ENCODE measurements at places on chromosomes 3 and 15.

DNA sequence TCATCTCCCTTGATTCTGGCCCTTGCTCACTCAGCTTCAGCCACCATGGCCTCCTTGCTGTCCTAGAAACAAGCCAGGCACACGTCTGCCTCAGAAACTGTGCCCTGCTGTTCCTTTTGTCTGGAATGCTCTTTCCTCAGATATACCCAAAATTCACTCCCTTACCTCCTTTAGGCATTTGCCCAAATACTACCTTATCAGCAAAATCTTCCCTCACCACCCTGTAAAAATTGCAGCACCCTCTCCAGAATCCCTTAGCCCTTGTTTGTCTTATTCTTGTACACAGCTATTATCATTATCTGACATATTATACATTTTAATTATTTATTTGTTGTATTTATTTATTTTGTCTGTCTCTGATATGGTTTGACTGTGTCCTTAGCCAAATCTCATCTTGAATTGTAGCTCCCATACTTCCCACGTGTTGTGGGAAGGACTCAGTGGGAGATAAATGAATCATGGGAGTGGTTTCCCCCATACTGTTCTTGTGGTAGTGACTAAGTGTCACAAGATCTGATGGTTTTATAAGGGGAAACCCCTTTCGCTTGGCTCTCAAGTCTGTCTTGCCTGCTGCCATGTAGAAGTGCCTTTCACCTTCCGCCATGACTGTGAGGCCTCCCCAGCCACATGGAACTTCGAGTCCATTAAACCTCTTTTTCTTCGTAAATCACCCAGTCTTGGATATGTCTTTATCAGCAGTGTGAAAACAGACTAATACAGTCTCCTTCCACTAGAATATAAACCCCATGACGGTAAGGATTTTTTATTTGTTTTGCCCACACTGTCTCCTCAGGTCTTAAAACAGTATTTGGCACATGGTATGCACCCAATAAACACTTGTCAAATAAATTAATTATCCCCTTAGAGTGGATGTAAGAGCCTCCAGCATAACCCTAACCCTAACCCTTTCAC, 60.0 kb upstream of the STT3B start:
- no peak for DNase-seq

DNA sequence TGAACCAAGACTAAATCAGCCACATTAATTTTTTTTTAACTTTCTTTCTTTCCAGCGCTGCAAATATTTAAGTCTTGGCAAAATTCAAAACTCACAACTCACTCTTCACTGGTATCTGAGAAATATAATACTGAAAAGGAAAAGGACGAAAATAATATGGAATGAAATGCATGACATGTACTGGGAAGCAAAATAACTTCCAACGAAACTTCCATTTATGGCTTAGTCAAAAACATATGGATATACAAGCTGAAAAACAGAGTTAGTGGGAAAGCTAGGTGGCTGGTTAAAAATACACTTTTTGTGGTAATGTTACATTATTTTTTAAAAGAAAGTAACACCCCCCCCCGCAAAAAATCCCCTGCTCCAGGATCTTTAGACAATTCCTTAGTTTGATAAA, 86.1 kb downstream of the TM4SF4 start:
- DNase-seq, result no peak

DNA sequence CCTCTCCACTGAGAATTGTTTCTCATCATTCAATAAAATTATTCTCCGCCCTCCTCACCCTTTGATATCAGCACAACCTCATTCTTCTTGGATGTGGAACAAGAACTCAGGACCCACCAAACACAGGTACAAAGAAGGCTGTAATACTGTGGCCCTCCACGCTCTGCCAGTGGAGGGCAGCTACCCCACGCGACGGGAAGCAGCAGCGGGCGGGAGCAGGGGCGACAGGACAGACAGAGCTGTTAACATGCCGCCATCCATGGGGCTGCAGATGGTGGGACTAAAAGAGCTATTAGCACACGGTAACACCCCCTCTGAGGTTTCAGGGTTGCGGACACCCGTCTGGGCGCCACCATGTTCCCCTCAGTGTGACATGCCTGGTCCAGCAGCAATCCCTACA, 37.5 kb downstream of the EMC4 start:
- DNase-seq, result no peak

- no peak for DNase-seq
Measured at GRCh38 chr3:29275309-29275708, 5.6 kb upstream of the RBMS3 start.

- DNase-seq, result no peak
Measured at GRCh38 chr3:105539897-105540296, 173.2 kb downstream of the ALCAM start.

DNA sequence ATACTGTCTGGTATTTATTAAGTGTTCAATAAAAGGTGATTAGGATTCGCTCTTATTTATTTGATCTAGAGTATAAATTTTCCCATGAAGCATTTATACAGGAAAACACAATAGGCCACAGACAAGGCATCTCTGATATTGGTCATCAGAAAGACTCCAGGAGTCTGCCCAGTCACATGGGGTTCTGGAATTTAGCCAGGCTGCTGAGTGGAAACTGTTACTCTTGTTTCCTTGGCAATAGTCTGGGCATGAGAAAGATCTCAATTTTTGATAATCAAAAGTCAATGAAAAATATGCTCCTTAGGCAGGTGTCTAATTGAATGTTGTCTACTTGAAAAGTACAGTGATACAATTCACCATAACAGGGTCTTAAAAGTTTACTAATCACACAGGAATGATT, 161.2 kb downstream of the FRMD5 start:
- no peak for DNase-seq

DNA sequence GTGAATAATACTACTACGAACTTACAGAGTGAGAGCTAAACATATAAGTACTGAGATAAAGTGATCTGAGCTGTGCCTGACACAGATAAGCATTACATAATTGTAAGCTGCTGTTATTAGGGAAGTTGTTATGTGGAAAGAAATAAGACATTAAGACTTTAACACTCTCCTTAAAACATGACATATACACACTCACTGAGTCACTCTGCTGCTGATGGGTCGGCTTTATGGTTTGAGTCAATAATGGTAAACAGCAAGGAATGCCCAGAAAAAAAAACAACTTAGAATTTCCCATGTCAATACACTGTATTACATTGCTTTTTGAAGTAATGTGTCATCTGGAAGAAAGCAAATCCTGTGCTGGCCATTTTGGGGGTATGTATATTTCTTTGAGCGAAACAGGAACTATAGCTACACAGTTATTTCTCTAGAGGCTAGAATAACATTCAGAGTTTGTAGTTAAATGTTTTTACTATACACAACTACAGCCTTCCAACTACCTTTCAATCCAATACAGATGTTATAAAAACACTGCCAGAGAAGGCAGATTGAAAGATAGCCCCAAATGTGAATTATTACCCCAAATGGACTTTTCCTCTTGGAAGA, 22.8 kb upstream of the SPRED1 start:
- no peak for DNase-seq

DNA sequence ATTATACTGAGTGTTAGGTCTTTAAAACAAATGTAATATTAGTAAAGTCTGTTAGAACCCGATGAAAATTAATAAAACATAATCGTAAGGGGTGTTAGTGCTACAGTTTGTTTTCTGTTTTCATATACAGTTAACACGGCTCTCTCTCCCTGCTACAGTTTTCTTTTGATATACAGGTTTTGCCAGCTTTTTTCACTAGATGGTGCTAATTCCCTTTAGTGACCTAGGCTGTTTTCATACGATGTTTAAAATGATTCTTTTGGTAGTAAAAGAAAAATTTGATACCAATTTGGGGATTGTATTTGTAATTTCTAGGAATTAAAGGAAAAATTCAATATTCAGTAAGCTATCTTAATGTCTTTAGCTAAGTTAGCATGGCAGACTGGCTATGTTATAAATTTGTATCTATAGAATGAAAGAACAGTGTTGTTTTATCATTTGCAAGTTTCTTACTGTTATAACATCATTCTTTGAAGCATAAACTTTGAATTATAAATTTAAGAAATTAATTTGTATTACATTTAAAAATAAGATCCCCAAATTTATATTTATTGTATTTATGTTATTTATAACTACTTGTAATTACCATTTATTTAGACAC, 11.5 kb downstream of the APH1B start:
- DNase-seq, result no peak

DNA sequence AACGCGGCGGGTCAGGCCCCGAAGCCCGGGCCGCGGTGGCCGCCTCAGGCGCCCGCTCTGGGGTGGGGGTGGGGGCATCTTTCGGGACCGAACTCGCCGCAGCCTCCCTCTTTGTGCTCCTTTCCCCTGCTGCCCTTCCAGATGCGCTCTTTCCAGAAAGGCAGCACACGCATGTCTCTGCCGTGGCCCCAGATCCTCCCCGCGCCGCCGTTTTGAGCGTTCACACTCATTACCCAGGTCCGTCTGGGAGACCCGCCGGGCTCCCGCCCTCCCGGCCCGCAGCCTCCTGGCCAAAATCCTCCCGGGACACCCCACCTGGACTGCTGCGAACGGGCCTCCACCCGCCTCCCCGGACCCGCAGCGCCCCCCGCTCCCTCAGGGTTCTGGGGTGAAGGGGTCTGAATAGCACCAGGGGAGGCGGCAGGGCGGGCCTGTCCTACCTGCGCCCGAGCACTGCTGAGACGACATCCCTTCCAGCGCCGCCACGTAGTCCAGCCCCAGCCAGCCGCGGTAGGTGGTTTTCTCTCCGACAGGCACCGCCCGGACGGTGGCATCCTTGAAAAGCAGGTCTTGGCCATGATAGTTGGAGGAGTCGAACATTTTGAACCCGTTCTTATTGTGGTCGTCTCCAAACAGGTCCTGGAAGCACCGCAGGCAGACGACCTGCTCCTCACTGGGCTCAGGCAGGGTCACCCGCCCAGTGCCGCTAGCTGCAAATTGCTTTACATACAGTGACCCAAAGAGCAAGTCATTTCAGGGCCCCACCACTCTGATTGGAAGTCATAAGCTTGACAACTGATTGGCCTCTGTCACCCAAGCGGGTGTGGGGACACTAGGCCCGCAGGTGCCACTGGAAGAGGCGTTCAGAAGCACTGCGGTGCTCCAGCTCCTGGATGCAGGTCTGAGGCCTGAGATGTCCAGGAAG, 25.9 kb downstream of the MELTF start:
- no peak for DNase-seq

DNA sequence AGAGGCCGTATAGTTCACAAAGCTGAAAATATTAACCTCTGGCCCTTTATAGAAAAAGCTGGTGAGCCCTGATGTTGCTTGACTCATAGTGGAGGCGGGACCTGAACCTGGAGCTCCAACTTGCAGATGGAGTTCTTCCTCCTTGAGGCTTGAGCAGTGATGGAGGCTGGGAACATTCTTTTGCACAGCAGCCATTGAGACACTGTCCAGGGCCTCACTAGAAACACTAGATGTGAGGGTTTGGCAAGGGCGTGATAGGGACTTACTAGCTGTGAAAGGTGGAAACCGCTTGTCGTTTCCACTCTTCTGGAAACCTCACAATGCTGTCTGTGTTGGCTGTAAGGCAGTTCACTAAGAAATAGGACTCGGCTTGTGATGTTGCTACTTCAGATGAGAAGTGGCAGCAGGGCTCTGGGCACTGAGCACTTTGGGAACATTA, 12.5 kb downstream of the SMAD6 start:
- DNase-seq, result no peak

DNA sequence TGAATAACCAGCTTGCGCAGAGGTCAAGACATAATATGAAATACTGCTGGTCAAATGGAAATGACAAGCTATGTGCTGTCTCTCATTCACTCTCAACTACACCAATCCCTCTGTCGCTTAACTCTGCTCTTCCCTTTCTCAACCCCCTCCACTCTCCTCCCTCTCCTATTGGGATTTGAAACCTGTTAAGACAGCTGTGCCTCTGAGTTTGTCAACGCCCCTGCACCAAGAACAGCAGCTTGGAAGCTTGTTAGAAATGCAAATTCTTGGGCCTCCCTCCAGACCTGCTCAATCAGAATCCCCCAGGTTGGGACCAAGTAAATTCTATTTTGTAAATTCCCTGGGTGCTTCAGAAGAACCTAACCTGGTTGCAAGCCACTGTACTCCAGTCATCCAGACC, 149.7 kb upstream of the ATP2B2 start:
- no peak for DNase-seq

DNA sequence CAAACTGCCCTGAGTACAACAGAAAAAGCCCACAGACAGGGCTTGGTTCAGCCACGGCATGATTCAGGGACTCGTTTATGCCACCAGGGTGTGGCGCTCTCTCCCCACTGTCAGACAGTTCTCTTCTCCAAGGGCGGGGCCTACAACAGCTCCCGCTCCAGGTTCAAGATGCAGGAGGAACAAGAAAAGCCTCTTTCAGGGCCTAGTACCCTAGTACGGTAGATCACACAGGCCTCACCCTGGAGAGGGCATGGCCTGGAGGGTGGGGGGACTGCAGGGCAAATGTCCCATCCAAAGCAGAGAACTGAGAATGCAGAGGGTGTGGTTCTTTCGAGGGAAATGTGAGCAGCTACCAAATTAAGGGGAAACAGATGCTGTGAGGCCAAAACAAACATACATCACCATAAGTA, 12.0 kb downstream of the MESD start:
- no peak for DNase-seq

- no peak for DNase-seq
Measured at GRCh38 chr3:90080988-90081387, 973.6 kb downstream of the EPHA3 start.

DNA sequence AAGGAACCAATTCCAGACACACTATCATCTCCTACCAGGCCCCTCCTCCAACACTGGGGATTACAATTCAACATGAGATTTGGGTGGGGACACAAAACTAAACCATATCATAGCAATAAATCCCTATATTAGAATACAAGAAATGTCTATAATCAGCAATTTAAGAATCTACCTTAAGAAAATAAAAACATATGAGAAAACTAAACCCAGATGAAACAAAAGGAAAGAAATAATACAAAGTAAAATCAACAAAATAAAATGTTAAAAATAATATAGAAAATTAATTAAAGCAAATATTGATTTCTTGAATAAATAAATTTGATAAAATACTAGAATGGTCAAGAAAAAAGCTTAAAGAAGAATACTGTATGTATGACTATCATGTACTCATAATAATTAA, 6.1 kb upstream of the OSTN start:
- DNase-seq, result no peak

DNA sequence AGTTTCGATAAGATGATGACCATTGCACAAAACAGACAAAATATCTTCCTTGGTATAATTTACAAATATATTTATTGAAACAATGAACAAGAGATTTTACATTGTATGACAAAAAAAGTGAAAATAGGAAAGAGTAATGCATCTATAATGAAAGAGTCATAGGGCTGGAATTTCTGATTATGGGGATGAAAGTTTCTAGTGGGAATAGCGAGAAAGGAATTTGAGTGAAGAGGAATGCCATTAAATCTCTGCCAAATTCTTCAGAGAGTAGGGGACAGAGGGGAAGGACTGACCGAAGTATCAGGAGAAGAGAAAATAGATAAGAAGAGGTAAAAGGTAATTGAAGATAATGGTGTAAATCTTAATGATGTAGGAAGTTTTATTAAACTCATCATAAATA, 125.4 kb downstream of the VGLL3 start:
- no peak for DNase-seq

GRCh38 chr15:90165659-90166489, 35.3 kb upstream of the SEMA4B start:
- DNase-seq, result no peak

GRCh38 chr3:114144909-114145688, 33.8 kb downstream of the DRD3 start:
- no peak for DNase-seq

GRCh38 chr3:40329071-40329470, 19.6 kb downstream of the EIF1B start:
- DNase-seq, result no peak

- DNase-seq, result no peak
Measured at GRCh38 chr15:42133886-42134502, 22.4 kb downstream of the PLA2G4F start.
